ENCODE measurements at places on chromosomes 4 and X.
A peak's percentile ranks its signal among the peaks of the same experiment; 100 is the strongest.

- DNase-seq: peak; percentile 4
Measured at GRCh38 chr4:3791910-3792542, 25.8 kb downstream of the ADRA2C start.

DNA sequence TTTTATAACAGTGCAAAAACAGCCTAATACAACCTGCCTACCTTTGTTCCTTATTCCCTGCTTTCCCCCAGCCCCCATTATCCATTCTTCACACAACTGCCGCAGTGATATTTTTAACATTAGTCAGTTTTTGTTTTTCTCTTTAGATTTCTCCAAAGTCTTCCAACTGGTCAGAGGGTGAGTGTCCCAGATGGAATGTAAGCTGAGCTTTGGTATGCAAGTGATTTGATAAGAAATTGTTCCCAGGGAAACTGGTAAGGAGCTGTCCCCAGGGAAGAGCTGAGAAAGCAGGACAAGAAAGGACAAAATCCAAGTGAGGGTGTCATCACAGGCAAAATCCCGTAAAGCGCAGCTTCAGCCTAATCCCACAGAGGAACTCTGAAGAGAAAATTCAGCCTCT is 475.5 kb upstream of the ADGRL3 start:
- DNase-seq: peak; percentile 80

DNA sequence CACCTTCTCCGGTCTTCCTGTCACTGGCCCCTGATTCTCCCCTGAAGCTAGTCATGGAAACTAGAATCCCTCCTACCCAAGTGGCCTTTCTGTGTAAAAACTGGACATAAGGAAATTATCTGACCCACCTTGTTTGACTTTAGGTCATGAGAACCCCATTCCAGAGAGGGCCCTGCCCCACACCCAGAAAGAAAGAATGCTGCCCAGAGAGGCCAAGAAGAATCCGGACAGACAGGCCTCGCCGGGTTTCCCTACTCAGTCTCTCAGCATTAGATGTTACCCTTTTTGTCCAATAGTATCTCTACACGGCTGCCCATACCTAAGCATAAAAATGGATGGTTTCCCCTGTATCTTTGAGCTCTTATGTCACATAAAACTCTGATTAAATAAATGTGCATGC is 83.3 kb upstream of the HELT start:
- DNase-seq: no peak

DNA sequence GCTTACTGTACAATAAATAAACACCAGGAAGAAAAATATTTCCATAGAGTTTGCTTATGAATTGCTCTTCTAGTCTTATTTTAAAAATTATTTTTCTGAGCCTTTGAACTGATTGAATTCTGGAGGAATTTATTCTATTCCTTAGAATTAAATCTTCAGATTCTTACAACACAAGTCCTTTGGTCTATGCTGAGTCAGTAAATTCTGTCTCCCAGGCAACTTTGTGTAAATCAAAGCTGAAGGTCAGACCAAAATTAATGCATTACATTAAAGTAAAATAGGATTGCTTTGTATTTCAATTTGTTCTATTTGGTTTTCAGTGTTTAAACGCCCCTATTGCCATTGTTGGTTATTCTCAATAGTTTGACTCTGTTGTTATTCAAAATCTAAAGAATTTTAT is 26.8 kb upstream of the STPG2 start:
- no peak for DNase-seq

DNA sequence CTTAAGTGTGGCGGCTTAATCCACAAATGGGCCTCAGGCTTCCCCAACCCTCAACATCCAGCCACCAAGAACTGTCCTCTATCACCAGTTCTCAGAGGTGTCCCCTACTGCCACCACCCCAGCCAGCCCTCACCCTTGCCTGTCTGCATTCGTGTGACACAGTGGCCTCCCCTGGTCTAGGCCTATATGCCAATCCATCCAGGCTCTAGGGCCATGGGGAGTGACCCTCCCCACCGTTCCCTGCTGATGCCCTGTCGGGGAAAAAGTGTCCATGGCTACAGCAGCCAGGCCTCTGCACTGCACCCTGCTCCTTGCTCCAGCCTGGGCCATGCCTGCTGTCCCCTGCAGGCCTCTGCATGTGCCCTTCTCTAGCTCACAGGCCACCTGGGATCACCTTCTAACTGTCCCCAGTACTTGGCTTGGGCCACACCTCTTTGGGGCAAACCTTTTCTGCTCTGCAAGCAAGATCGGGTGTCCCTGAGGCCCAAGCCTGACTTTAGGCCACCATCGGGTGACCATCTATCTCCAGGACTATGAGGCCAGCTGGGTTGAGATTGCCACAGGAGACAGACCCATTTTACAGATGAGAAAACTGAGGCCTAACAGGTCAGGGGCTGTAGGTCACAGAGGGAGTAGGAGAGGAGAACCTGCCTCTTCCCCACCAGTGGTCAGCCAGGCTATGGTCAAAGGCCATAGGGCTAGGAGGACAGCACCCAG is 75.8 kb downstream of the JAKMIP1 start:
- no peak for DNase-seq

- no peak for DNase-seq
Measured at GRCh38 chrX:122087341-122087740, 1039.9 kb downstream of the GLUD2 start.

DNA sequence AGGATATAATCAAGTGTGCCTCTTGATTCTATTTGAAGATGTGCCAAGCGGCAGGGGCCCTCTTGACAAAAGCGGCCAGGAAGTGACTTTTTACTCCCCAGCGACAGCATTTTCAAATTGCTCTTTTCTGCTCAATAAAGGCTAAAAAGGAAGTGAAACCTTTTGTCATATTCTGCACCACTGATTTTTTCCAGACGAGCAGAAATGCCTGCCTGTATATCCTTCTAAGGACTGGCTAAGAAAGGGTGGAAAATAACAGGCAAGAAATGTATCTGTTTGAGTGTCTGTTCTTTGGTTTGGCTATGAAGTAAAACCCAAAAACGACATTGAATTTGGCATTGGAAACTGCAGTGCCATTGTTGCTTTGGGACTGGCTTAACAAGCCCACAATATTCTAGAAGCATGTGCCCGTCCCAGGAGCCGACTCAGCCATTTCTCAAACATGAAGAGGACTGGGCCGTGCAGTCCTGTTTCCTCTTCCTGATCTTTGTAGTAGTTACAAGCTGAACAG is 25.4 kb downstream of the TMSB4X start:
- DNase-seq: no peak

- no peak for DNase-seq
Measured at GRCh38 chr4:5592272-5592671, 116.1 kb downstream of the EVC2 start.

DNA sequence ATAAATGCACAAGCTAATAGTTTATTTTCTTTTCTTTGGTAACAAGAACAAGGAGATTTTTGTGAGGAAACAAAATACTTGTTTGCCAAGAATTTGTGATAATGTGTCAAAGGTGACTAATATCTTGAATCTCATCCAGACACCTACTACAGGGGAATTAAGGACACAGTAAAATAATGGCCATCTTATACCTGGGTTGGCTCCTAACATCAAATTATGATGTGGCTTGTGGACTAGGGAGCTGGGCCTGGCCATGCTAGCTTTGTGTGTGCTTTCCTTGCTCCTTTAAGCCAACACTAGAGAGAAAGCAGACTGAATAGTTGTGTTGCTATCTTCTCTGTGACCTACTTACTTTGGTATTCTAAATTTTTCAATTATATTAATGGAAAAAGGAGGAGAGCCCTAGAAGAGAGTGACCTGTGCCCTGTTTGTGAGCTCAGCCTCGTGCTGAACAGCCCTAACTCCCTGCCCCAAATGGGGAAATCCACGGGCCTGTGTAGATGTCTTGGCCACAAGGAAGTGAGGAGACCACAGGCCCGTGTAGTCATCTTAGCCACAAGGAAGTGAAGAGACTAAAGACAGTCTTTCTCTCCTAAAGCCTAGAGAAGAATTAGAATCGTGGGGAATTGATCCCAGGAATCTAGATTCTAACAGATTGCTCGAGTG is 23.3 kb downstream of the ARHGAP24 start:
- no peak for DNase-seq

DNA sequence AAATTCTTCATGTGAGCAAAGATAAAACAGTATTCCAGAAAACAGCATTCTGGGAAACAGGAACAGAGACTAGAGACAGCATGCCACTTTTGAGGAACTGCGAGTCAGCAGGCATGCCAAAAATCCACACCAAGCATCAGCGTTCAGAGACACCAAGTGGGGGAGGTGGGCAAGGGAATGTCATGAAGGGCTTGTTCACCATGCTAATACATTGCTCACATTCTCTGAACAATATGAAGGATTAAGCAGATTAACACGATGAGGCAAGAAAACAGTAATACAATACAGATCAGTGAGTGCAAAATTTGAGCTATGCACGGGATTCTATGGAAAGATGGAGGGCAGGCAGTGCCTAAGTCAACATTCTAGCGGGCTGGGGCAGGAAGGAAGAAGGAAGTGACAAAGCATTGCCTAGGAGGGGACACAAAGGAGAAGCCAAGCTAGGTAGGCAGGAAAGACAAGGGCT is 278.3 kb downstream of the FBXW7 start:
- no peak for DNase-seq

DNA sequence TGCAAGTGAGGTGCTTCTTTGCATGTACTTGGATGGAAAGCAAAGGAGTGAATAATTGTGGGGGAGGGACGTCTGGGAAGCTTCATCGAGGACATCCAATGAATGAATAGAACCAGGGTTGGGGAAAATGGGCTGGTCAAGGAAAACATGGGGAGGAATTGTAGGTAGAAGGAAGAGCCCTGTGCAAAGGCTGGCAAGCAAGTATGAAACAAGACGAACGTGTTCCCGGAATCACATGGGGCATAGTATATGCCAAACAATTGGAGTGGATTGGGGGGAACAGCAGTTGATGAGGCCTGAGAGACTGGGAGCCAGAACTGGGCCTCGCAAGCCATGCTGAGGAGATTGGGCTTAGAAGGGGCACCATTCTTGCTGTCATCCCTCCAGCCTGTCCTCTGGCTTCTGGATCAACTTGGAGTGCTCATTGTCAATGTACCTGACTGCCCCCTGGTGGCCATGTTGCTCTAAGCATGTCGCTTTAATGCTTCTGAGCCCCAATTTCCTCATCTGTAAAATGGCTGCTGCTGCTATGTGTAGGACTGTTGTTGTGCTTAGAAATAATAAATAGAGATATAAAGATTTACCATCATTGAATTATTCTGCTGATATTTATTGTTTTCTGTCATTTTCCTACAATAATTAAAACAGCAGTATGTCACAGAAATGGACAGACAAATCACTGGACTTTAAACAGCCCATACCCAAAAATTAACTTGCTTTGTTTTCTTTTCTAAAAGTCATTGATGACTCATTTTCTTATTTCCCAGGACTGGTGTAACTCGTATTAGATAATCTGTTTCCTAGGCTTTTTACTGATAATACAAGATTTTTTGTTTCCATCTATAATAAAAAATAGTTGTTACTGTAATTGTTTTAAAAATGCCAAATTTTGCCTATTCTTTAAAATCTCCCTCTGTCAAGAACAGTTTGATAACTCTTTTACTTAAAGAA is 66.4 kb downstream of the JADE3 start:
- DNase-seq: peak; percentile 28

DNA sequence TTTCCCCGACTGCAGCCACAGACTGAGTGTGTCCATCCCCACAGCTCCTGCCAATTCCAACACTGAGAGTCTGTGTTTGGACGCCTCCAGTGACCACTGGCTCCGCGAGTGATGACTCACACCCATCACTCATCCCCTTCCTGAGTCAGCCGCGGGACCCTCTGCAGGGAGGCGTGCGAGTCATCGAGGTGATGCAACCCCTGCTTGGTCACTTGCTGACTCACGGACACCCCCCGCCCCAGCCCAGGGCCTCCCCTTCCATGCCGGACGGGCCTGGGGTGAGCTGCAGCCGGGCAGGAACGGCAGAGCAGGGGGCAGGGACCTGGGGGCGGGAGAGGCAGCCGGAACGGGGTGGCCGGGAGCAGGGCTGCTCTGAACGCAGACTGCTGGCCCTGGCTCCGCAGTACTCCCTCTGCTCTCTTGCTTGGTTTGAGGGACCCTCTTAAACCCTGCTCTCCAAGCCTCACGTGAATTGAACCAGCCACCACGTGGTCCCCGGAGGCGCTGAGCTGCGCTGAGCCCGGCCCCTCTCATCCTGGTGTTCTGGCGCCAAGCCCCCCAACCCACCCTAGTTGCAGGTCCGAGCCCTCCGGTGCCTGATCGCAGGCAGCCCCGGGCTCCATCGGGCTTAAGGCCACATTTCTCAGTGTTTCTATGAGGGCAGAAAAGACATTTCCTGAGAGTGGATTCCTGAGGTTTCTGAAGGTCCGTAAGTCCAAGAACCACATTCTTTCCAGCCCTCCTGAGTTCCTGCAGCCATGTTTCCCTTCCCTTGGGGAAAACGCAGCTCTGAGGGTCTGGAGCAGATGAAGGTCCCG is 32.4 kb downstream of the FGFRL1 start:
- DNase-seq: peak; percentile 99

DNA sequence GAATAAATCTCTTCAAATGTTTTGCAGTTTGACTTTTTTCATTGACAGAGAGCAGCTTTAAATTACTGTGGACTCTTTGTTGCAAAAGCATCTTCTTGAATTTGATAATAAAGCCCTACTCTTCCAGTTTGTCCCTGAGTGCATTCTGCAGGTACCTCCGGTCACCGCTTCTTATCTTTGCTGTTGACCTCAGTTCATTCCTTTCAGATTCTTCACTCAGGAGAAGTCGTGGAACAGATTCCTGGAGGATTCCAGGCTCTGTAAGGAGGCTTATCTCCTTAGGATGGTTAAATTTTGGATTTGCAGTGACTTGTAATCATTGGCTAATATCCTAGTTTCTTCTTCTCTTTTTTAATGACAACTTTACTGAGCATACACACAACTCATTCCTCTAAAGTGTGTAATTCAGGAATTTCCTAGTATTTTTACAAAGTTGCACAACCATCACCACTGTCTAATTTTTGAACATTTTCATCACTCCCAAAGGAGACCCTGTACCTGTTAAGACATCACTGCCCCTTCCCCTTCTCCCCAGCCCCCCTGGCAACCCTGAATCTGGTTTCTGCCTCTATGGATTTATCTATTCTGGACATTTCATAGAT is 22.0 kb downstream of the TBL1X start:
- no peak for DNase-seq

- DNase-seq: no peak
Measured at GRCh38 chr4:96317891-96318290, 478.0 kb downstream of the PDHA2 start.

- DNase-seq: peak; percentile 45
Measured at GRCh38 chr4:185847352-185848097, 35.5 kb upstream of the SORBS2 start.

GRCh38 chrX:151763711-151764110 is 29.2 kb downstream of the CNGA2 start:
- no peak for DNase-seq

DNA sequence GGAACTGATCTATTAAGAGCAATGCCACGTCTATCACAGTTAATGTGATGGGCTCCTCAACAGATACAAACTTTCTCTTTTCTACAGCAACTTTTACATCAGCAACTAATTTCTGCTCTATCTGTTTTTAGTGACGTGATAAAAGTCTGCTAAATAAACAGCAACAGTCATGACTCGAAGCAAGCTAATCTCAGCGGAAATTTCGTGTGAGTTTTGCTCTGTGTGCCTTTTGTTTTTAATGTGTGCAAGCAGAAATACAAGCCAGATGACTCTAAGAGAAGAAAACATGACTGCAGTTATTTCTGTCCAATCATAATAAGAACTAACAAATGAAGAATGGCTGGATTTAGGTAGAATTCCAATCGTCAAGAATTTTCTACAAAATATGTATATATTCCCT is 214.3 kb downstream of the LDB2 start:
- no peak for DNase-seq

GRCh38 chr4:131316086-131316485 is 1833.0 kb upstream of the PCDH10 start:
- no peak for DNase-seq

All from GM04504 (cell line).